ENCODE measurements at places on chromosomes 16 and 17.
A peak's percentile ranks its signal among the peaks of the same experiment; 100 is the strongest.

GRCh38 chr17:50056961-50057330 lies 1.0 kb downstream of the ITGA3 start:
- DNase-seq, result no peak

GRCh38 chr16:71287911-71288310 lies 1.3 kb downstream of the CMTR2 start:
- no peak for DNase-seq

DNA sequence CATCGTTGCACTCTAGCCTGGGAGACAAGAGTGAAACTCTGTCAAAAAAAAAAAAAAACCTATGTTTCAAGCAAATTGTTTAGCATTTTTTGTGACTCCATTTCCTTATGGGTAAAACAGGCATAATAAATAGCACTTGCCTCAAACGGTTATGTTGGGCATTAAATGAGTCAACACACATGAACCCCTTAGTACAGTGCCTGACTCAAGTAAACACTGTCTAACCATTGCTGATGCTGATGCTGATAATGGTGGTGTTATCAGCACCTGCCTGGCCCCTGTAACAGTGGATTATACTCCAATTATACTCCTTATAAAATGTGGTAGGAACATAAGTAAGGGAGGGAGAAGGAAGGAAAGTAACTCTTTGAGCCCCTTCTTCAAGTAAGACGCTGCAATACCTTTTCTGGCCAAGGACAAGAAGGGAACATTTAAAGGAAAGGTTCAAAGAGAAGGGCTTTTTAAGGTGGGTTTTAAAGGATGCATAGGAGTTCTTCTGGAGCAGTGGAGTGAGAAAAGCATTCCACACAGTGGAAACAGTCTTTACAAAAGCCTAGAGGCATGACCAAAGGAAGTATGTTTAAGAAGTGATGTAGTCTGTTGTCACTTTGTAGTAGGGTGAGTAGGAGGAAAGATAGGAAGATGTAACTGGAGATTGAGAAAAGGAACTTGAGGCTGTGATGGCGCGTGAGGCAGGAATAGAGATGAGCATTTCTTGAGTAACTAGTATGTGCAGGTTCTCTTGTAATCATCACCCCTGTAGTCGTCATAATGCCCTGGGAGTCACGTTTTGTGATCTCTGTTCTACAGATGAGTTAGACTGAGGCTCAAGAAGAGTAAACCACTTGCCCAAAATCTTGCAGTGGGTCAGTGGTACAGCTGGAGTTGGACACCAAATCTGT lies 4.3 kb downstream of the SCNN1B start:
- no peak for DNase-seq

GRCh38 chr17:56392321-56392720 lies 201.2 kb upstream of the NOG start:
- DNase-seq, result no peak

- DNase-seq, result no peak
Observed at GRCh38 chr16:72927199-72928089, 120.5 kb downstream of the ZFHX3 start.

- peak; percentile 22 for DNase-seq
Observed at GRCh38 chr17:6435968-6436367, 1.0 kb upstream of the AIPL1 start.

- no peak for DNase-seq
Observed at GRCh38 chr17:81522491-81523401, 5.4 kb upstream of the FSCN2 start.

DNA sequence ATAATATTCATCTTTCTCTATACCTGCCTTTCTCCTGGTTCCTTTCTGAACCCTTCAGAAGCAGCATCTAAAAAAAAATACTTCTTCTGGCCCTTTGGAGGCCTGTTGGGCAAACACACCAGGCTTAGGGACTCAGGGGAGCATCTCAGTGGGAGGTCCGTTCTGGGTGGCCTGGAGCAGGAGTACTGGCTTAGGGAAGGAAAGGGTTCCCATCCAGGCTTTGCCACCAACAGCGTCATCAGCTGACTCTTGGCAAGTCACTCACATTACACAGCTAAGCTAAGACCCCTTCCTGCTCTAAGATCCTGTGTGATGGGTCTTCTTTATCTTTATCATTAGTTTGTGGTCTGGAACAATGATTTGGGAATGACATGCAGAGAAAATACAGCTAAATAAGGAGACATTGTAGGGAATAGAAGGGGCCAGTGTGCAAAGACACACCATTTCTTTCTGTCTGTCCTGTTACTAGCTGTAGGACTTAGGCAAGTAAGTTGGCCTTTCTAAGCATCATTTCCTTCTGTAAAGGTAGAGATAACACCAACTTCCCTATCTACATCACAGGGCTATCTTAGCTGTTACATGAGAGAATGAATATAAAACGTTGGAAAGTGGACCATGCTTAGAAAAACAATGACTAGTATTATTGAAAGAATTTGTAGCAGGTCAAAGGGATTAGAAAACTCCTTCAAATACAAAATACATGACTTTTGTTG lies 9.9 kb downstream of the PCTP start:
- no peak for DNase-seq

DNA sequence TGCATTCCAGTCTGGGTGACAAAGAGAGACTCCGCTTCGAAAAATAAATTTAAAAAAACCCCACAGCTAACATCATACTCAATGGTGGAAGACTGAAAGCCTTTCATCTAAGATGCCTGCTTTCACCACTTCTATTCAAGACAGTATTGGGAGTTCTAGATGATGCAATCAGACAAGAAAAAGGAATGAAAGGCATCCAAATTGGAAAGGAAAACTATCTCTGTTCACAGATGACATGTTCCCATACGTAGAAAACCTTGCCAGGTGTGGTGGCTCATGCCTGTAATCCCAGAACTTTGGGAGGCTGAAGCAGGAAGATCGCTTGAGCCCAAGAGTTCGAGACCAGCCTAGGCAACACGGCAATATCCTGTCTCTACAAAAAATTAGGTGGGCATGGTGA lies 31.1 kb downstream of the RANBP10 start:
- no peak for DNase-seq

All from stimulated activated CD8-positive, alpha-beta memory T cell treated with anti-CD3 and anti-CD28 coated beads, Interleukin-4, amount 100 ng/mL, for 1 hour (primary cell).